ENCODE measurements at places on chromosomes 11 and 22.

- no peak for DNase-seq
These were observed 33.1 kb downstream of the TRIM66 start for GRCh38 chr11:8649361-8649760.

- no peak for DNase-seq
These were observed 272.8 kb downstream of the FAM76B start for GRCh38 chr11:95516786-95517185.

DNA sequence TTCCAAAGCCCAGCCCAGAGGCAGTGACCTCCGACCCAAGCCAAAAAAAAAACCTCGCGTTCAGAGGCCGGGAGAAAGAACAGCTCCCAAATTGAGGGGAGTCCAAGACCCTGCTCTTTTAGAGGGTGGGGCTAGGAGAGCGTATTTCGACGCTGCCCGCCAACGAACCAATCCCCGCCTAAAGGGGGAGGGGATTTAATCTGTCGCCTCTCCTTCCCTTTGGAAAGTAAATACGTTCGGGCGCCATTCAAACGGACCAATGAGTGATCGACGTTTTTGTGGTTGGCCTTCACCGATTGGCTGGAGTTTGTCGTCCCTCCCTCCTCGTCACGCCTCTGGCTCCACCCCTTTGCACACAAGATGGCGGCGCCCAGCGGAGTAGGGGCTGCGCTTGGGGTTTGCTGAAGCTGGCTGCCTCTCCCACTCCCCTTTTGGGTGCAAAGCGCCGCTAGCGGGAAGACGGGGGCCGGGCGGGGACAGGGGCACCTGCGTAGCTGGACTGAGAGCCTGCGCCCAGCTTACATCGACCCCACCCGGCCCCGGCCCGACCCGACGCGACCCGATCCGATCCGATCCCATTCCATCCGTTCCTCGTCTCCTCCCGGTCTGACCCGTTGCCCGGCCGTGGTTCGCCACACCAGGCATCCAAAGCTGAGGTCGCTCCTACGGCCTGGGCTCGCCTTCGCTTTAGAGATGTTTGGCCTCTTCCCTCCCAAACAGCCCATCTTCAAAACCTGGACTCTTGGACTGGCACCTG lies at the start of gene RNF26:
TSS of gene RNF26 (plus strand) at position 354 of the 757 bp plus-strand sequence. CDS start 596 bp downstream, outside the sequence.
- peak; percentile 89 for DNase-seq

DNA sequence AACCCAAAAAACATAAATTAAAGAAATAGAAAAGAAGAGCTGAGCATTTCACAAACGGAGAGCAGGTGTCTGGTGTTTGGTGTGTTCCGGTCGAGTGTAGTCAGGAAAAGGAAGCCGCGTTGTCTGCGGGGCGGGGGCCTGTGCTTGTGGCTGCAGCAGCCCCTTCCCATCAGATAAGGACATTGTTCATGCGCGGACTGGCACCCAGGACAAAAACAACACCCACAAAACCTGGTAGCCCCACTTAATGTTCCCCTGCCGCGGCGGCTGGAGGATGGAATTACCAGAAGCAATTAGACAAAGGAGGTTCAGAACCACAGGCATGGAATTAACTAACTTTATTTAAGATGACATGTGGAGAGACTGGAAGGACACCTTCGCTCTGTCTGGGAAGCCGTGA lies 29.9 kb downstream of the KRTAP5-5 start:
- DNase-seq = no peak

DNA sequence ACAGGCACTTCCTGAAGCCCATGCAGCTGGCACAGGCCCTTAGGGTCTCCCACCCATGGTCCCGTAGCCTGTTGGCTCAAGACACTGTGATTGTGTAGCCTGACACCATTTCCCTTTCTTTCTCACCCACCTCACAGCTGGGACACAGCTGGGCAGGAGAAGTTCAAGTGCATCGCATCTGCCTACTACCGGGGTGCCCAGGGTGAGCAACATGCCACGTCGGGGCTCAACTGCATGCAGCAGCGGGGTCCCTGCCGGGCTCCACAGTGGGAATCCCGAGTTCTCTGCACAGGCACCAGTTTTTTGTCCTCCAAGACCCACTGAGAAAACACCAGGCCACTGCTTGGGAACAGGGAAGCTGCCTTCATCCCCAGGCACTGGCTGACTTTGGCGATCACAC lies 10.6 kb downstream of the RAB36 start:
- no peak for DNase-seq

DNA sequence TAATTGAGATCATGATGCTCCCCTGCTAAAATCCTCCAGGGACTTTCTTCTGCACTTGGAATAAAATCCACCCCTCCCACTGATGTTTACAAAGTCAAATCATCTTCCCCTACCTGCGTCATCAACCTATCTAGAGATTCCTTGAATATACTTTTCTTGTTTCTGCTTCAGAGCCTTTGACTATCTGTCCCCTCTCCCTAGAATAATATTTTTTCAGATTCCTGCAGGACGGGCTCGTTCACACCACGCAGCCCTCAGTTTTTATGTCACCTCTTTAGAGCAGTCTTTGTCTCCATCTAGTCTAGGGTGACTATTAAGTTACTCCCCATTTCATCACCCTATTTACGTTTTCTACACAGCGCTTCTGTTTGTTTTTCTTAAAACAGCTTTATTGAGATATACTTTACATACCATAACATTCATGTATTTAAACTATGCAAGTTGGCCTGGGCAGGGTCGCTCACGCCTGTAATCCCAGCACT lies 94.8 kb upstream of the SESN3 start:
- no peak for DNase-seq

DNA sequence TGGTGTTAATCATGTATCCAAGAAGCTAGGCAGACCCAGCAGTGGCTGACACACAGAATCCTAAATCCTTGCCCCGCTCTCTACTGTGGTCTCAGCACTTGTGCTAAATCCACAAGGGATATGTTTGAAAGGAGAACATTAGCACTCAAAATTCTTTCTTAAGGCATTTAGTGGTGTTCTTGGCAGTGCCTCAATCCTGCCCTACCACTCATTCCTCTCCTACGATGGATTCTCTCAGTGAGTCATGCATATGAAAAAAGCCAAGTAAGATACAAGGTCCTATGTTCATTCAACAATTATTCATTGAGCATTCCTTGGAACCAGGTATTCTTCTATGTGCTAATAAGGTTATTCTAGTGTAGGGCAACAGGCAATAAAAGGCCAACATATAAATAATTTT lies 31.2 kb downstream of the RRP8 start:
- DNase-seq = no peak

DNA sequence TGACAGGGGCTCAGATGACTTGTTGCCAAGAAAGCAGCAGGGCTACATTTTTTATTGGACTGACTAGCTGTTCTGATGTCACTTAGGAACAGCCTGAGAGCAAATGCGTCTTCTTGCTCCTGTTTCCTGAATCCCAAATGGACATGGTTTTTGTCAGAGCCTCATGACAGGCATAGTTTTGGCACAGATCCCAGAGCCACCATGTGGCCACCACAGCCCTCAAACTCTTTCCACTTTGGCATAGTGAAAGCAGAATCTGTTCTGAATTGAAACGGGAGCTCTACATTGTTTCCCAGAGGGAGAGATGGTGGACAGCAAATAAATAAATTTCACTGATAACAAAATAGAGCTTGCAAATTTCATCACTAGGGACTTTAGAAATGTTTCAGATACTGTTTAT lies 222.2 kb downstream of the C11orf87 start:
- peak; percentile 38 for DNase-seq

GRCh38 chr11:108218455-108218854 lies 4.0 kb downstream of the NPAT start:
- no peak for DNase-seq

DNA sequence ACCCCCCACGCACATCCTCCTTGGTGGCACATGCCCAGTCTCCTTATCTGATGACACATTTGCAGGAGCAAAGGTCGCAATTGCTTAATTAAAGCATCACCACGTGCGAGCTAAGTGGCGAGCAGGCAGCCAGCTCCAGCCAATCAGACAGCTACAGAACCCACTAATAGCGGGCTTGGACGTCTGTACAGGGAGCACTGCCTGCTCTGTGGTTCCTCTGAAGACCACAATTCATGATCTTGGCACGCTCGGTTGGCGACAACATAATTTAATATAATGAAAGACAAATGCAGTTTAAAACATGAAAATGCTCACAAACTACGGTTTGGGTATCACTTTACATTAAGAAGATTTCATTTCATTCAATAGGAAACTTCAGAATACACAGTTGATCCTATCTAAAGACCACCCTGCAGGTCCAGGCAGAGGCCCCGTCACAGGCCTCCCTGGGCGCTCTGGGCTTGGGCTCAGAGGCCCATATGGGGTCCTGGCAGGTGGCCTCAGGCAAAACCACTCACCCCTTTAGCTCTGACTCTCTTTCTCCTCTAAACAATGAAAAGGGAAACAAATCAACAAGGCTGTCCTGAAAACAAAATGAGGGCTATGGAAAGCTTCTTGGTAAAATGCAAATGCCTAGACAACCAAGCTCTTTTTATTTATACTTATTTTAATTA lies 10.4 kb downstream of the PACSIN2 start:
- DNase-seq = no peak

- DNase-seq = no peak
These were observed 845 bp downstream of the MPPED2 start for GRCh38 chr11:30585125-30585891.

GRCh38 chr11:26571861-26572654 lies at the start of gene MUC15:
TSS of gene MUC15 (minus strand) at chr11:26572263. CDS start at chr11:26567094, 5,169 bp downstream.
- DNase-seq = no peak

DNA sequence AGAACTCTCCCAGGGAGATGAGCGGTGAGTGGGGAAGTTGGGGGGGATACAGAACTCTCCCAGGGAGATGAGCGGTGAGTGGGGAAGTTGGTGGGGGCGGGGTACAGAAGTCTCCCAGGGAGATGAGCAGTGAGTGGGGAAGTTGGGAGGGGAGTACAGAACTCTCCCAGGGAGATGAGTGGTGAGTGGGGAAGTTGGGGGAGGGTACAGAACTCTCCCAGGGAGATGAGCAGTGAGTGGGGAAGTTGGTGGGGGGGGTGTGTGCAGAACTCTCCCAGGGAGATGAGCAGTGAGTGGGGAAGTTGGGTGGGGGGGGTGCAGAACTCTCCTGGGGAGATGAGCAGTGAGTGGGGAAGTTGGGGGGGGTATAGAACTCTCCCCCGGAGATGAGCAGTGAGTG lies 186.5 kb downstream of the SHANK2 start:
- DNase-seq = no peak

DNA sequence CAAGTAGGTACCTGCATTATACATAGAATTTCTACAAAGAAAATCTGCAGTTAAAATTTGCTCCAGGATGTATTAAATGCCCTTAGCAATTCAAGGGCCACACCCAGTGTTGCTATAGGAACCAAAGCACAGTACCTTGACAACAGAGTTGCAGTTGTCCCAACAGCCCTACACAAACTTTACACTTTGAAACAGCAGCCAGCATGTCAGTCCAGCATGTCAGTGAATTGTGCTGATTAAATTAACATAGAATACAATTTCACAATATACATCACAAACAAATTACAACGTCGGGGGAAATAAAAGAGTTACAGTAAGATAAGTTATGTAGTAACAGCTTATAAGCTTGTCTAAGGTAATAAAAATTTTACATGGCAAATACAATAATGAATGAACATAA lies 389.2 kb downstream of the SOX6 start:
- peak; percentile 63 for DNase-seq

DNA sequence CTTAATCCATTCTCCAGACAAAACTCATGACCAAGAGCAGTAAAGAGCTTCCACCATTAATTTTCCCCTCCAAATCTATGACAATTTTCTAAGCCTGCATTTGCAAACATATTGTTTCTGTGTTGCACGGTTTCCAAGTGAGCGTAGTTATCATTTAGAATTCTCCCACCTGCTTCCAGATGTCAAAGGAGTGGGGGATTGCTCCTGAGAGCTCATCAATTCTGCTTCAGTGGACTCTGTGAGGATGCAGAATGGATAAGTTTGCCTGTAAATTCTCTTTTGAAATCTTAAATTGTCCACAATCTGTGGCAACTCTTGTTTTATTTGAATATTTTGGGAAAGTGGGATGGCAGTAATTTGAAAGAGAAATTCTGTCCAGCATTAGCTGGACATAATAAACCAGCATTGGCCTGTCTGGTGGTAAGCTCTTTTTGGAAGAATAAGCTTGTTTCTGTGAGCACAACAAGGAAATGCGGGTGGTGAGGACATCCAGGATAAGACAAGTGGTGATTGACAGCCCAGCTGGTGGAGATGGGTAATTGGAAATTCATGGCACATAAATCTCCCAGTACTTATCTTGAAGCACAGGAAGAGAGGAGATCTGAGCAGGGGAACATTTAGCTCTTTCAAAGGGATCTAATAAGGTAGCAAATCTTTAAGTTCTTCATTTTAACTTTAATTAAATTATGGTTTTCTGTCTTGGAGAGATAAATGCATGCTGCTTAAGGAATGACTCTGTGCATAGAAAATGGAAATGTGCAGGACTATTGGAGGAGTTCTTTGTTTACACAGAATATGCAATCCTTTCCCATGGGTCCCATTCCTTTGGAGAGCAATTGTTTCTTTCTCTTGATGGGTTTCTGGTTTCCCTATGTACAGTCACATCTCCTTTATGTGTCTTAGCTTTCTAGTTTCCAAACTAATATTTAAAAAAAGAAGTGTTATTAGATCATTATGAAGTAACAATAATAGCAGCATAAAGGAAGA lies 73.2 kb downstream of the FAT3 start:
- DNase-seq = no peak

GRCh38 chr11:32935462-32936029 lies 42.9 kb downstream of the QSER1 start:
- no peak for DNase-seq
